ENCODE measurements at places on chromosomes 5 and 9.

DNA sequence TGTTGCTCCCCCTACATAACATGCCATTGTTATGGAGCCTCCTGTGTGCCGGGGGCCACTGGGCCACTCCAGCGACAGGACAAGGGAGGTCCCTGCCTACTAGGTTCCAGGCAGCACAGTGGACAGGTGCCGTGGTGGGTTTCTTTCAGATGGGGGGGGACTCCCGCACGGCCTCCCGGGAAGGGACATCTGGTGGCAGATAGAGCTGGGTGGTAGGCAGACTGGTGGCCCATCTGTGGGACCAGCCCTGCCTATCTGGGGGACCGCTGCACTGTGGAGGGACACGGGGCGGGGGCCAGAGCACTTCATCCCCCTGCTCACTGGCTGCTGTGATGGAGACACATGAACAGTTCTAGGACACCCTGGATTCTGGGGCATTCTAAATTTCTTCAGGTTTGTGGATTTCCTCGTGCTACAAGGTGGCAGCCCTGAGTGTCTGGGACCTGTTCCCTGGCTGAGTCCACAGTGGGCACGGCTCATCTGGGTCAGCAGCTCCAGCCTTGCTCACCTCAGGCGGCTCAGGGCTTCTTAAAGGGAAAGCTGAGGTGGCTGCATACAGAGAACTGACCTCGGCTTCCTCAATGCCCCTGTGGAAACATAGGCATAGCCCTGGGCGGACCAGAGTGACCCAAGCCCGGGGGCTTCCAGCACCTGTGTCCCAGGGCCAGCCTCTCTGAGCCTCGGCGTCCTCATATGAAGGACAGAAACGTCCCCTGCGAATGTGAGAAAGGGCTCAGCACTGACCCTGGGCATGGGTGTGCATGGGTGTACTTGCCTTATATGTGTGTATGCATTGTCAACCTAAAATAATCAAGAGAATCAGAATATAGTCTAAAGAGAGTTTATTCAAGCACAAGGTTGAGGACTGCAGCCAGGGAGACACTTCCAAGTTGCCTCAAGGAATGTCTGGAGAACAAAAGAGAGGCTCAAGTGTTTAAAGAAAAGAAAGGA lies 22.5 kb downstream of the FGD3 start:
- DNase-seq: no peak

DNA sequence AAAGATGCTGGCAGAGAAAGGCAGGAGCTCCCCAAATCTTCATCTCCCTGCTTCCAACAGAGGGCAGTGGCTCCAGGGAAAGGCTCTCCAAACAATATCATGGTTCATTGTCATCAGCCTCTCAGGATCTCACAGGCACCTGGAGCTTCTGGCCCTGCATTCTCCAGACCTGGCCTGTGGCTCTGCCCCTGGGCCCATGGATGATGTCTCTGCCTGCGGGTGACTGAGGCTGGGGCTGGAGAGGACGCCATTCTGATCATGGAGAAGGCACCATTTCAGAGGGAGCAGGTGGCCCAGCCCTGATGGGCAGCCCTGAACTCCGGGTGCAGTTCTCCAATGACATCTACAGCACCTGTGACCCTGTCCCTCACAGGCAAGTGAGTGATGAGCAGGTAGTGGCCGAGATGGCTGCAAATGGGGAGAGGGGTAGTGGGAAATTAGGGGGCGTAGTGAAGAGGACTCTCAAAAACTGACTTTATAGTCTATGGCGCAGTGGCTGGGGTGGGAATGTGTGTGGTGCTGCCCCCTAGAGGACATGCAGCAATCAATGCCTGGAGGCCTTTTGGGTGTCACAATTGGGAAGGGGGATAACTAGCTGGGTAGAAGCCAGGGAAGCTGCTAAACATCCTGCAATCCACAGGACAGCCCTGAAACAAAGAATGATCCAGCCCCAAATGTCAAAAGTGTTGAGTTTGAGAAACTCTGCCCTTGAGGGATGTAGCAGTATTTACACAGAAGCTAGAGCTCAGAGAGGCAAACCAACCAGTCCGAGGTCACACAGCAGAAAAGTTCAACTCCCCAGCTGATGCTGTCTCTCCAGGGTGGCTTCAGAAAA lies 3.2 kb downstream of the SH3PXD2B start:
- DNase-seq: peak; percentile 47

DNA sequence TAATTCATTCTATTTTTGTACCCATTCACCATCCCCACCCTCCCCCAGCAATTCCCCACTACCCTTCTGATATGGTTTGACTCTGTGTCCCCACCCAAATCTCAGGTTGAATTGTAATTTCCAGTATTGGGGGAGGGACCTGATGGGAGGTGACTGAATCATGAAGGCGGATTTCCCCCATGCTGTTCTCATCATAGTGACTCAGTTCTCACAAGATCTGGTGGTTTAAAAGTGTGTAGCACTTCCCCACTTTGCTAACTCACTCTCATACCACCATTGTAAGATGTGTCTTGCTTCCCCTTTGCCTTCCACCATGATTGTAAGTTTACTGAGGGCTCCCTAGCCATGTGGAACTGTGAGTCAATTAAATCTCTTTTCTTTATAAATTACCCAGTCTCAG lies 25.9 kb upstream of the TESK1 start:
- no peak for DNase-seq

DNA sequence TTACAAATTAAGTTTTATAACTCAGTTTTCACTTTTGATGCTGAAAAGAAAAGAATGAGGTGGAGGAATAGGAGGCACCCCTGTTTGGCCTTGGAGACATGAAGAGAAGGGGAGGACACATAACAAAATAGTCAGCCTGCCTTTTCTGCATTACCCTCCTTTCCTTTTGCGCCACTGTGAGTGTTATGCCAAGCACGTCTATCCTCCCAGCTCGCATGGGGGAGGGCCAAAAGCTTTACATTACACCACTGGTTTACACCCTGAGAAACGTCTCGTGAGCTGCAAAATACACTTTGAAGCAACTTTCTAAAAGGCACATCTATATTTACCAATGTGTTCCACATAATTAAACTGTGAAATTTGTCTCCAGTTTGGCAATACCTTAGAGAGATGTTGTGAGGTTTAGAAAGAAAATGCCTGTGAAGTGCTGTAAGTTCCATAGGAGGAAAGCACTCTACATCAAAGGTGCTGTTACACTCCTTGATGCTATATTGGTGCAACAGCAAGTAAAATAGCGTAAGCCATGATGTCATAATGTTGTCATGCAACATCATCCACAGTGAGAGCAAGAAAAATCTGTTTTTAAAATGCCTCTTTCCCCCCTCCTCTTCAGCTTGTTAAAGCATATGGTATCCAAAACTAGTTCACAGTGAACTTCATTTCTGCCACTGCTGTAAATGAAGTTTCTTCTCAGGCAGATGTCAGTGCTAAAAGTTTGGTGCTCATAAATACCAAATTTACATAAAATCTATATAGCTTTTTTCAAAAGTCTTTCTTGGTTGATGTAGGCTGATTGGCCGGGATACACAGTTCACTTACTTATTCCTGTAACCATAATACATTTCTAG lies 50.3 kb downstream of the CETN3 start:
- no peak for DNase-seq

- DNase-seq: no peak
Measured at GRCh38 chr5:25418319-25418859, 773.6 kb upstream of the CDH10 start.

GRCh38 chr5:143842920-143843319 lies 31.0 kb downstream of the HMHB1 start:
- no peak for DNase-seq

- no peak for DNase-seq
Measured at GRCh38 chr5:126100767-126101166, 322.4 kb upstream of the GRAMD2B start.
